NCI-H187 (cell line): ENCODE measurements at places on chromosomes 11 and 22.
A peak's percentile ranks its signal among the peaks of the same experiment; 100 is the strongest.

GRCh38 chr11:121514432-121515334 is 61.9 kb upstream of the SORL1-AS1 start:
- peak; percentile 62 for DNase-seq

DNA sequence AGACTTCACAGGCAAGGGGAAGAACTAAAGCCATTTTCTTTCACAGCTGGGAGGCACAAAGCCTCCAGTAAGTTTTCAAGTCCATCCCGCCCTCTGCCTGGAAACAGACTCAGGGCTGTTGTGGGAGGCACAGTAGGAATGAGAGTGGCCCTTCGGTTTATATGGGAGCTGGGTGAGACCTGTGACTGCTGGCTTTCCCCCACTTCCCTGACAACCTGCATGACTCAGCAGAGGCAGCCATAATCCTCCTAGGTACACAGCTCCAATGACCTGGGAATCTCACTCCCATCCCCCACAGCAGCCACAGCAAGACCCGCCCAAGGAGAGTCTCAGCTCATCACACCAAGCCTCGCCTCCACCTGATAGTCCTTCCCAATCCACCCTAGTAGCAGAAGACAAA is 12.1 kb upstream of the TMEM45B start:
- no peak for DNase-seq

DNA sequence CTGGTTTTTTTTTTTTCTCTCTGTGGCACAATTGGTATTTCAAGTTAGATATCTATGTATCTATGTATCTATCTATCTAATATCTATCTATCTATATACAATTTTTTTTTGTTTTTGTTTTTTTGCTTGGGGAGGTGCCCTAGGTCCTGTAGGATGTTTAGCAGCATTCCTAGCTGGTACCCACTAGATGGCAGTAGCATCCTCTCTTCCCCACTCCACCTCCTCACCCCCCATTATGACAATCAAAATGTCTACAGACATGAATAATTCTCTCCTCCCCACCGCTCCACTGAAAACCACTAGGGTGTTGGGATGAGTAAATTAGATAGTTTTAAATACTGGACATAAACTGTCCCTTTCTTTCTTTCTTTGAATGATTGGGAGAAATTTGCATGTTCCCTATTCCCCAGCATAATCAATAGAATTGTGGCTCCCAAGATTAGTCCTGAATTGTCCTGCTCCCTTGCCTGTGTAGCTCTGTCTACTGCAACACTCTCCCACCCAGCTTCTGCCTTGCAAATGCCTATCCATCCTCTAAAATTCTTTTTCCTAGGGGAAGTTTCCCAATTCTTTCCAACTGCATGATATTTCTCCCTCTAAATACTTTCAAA is 1152.4 kb downstream of the LRRC4C start:
- no peak for DNase-seq

DNA sequence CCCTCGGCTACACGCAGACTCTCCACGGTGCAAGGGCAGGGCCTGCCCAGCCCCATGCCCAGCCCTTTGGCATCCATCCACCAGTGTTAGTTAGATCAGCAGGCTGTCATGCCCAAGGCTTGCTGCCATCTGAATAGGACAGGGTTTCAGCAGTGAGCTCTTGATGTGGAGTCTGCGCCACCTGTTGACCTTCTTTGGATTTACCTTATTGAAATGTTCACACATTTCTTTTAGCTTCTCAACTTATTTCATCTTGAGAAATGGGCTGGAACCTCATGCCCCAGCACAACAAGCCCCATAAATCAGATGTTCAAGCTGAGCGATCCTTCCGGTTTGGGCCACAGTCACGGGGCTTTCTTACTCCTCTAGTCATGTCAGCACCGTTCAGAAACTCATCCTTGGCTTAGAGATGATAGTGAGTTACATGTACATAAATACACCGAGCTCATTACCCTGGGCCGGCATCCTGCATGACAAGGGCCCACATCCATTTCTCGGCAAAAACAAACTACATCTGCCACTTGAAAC is 61.7 kb downstream of the PARVB start:
- DNase-seq, result peak; percentile 60

DNA sequence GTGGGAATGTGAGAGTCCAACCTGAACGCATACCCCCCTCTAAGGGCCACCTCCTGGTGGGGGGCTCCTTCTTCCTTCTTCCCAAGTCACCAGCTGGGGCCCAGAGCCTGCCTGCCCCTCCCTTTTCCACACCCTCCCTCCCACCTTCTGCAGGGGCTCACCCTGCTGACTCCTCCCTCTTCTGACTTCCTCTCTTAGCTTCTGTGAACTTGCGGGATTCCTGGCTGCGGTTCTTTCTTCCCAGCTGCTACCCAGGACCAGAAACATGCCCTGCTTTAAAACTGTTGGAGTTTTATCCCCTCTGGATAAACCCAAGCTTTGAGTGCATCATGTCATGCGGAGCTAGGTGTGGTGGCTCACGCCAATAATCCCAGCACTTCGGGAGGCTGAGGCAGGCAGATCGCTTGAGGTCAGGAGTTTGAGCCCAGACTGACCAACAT is 10.2 kb downstream of the LRRC74B start:
- DNase-seq, result no peak

DNA sequence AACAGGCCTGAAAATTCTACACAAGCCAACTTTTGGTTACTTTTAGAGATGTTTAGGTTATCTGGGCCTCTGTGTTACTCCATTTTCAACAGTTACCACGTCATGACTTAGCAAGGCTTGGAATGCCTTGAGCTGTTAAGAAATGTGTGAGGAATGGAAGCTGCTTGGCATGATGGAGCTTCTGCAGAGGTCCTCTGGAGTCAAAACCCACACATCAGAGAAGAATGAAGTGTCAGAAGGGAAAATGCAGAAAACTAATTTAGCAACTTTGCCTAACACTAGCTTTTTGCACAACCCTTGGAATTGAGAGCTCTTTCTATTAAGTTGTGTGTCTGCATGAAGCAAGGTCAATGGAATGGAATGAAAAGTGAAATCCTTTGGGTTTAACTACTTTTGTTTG is 27.4 kb downstream of the FAT3 start:
- DNase-seq, result no peak

DNA sequence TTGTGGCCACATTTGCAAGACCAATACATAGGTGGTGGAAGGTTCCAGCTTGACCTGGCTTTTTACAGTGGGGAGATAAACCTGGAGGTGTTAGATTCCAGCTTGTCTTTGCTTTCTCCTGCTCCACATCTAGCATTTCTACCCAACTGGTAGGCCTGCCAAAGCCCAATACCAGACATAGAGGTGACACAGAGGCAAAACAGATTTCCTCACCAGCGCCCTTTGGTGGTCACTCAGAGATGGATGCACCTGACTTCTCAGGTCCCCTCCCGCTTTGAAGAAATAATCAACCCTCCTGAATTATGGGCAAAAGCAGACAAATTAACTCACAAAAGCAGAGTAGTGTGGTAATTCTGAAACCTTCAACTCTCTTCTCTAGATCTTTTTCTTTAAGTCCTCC is 1356.2 kb downstream of the FAM181B start:
- no peak for DNase-seq

DNA sequence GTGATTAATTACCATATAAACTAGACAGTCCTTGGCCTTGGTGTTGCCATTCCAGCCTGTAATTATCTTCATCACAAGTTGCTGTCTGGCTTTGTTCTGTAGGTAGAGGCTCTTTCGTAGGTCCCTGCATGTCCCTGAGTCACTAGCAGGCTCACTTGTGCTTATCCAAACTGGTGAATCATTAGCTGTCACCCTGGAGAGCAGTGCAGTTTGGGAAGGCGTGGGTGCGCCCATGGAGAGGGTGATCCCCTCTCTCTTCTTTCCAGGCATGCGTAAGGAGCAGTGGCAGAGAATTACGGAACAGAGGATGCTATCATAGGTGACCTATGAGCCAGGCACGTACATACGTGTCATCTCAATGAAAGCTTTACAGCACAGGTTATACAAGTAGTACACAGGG is 11.0 kb upstream of the EHF start:
- DNase-seq, result no peak

- DNase-seq, result no peak
These were observed 28.7 kb downstream of the ARAP1 start for GRCh38 chr11:72723508-72723907.

DNA sequence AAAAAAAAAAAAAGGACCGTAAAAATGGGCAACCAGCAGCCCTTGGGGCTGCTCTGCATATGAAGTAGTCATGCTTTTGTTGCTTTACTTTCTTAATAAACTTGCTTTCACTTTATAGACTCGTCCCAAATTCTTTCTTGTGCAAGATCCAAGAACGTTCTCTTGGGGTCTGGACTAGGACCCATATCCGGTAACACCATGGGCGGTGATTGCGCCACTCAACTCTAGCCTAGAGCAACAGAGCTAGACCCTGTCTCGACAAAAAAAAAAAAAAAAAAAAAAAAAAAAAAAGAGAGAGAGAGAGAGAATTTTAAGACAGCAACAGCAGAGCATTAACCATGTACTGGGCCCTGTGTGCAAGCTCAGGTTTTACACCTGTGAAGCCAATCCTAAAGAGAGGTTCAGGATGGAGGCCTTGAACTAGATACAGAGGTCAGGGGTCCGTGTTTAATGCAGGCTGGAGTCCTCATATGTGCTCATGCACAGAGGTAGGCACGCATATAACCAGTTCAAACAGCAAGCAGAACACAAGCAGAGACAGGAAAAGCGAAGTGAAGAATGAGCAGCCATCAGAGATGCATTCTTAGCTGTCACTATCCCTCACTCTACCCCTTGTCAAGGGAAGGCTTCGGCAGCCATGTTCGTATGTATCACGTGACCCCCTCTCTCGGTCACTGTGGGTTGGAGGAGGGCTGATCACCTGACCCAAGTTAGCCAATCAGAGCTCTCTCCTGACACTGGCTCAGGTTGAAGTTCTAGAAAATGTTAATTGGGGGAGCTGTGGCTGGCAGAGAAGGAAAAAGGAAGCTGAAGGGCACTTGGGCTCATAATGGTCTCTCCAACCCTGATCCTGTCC is 16.7 kb upstream of the SYT12 start:
- no peak for DNase-seq

- no peak for DNase-seq
These were observed 48.7 kb downstream of the CWC15 start for GRCh38 chr11:94924612-94925011.

DNA sequence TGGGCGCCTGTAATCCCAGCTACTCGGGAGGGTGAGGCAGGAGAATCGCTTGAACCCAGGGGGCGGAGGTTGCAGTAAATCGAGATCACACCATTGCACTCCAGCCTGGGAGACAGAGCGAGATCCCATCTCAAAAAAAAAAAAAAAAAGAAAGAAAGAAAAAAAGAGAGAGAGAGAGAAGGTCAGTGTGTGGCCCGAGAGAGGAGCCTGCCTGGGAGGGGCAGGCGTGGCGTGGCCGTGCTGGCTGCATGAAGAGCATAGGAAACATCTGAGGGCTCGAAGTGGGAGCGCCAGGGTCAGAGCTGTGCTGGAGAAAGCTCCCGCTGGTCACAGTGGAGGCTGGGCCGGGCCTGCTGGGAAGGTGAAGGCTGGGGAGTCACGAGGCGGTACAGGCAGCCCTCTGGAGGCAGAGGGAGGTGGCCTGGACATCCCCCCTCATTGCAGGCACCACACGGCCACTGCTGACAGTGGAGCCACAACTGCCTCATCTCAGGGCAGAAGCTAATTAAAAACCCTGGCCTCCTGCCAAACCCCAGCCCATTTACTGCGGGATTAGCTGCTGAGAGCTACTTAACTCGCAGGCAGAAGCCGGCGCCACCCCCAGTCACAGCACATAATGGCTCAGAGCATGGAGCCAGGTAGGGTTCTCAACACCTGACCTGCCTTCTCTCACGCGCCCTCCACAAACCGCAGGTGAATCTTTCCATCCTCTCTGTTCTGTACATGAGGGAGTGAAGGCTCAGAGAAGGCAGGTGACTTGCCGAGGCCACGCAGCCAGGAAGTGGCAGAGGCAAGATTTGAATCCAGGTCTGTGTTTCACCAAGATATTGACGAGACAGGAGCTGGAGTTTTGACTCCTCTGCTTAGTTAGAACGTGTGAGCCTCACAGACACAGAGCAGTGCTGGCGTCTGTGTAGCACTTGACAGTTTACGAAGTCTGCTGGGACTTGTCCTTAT is 32.6 kb downstream of the NFAM1 start:
- peak; percentile 97 for DNase-seq

GRCh38 chr22:47594836-47595521 is 832.5 kb downstream of the TBC1D22A start:
- DNase-seq, result no peak

GRCh38 chr11:30585125-30585891 is 845 bp downstream of the MPPED2 start:
- DNase-seq, result no peak

GRCh38 chr22:45429981-45430775 is 16.7 kb downstream of the RIBC2 start:
- DNase-seq, result no peak

DNA sequence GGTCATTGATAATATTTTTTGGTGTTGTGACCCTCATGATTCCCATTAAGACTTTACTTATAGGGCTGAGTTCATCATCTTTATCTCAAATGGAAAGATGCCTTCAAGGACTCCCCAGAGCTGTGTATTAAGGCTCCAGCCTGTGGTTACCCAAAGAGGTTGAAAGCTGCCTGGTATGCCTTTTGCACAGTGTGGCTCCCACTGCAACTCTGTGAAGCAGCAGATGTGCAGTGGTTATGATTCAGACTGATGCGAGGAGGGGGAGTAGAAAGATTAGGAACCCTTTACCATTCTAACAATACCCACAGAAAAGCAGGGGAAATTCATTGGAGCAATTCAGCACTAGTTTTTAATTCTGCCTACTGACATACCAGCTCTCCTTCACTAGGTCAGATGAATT is 560.0 kb downstream of the INSC start:
- no peak for DNase-seq

GRCh38 chr11:76148231-76148630 is 58.1 kb downstream of the WNT11 start:
- DNase-seq, result no peak

DNA sequence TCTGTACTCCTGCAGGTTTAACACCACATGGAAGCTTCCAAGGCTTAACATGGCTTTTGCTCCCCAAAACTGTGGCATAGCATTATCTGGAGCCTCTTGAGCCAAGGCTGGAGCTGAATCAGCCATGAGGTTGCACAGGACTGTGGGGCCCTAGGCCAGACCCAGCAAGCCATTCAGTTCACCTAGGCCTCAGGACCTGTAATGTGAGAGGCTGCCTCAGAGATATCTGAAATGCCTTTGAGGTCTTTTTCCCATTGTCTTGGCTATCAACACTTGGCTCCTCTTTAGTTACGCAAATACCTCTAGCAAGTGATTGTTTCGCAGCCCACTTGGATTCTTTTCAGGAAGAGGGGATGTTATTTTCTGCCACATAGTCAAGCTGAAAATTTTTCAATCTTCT is 72.0 kb downstream of the VPREB1 start:
- DNase-seq, result no peak

DNA sequence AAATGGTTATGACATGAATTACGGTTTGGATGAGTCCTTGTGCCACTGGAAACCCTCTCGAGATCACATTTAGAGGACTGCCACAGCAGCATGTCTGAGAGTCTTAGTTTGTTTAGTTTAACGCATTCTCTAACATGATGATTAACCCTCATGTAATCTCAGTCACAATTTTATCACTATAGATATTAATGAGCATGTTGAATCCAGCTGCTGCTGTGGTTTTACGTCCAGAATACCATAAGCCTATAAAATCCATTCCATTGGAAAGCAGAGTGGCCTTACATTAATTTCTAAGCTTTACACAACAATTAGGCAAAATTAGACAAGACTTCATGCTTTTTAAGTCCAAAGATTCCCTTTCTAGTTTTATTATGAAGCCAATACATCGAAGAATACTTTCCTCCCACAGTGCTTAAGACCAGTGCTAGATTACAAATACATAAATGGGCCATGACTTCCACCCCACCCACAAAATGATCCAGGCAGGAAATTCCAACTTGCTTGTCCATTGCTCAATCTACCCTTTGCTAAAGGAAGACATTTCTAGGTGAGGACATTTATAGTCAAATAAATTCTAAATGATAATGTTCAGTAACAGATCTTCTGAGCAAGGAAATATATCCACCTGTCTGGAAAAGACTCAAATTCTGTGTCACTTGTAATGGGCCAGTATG is 3.5 kb upstream of the ELMOD1 start:
- no peak for DNase-seq
